ENCODE measurements at places on chromosomes 3 and 15.

DNA sequence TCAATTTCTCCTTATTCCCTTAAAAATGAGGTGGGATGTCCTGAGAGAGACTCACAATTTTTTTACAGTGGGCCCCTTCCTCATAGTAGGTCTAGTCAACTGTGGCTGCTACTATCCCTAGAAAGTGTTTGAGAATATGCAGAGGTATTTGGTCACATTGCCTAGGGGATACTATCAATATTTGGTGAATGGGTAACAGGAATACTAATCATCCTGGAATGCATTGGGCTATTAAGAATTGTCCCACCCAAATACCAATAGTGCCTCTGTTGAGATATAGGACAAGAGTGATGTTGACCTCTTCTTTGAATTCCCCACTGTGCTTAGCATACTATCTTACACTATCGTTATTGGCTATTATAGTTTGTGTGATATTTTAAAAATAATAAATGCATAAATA lies 389.4 kb downstream of the DIPK2A start:
- DNase-seq, result no peak

DNA sequence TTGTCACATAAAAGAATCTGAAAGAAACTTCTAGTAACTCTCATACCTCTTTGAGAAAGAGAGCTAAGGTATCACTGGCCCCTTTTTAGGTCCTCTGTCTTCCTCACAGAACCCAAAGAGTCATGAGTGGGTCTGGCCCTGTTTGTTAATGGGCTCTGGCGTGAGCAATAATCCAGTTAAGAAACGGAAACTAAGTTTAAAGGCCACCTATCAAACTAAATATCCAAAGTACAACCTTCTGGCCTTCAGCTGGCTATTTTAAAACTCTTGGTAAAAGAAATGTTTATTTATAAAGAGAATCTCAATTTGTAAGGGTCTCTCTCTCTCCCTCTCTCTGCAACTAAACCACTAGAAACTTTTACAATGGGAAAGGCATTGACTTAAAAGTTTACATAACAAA lies 71.0 kb upstream of the STRIT1 start:
- no peak for DNase-seq

- peak; percentile 69 for DNase-seq
Measured at GRCh38 chr3:151282921-151283320, 4.6 kb upstream of the P2RY14 start.

DNA sequence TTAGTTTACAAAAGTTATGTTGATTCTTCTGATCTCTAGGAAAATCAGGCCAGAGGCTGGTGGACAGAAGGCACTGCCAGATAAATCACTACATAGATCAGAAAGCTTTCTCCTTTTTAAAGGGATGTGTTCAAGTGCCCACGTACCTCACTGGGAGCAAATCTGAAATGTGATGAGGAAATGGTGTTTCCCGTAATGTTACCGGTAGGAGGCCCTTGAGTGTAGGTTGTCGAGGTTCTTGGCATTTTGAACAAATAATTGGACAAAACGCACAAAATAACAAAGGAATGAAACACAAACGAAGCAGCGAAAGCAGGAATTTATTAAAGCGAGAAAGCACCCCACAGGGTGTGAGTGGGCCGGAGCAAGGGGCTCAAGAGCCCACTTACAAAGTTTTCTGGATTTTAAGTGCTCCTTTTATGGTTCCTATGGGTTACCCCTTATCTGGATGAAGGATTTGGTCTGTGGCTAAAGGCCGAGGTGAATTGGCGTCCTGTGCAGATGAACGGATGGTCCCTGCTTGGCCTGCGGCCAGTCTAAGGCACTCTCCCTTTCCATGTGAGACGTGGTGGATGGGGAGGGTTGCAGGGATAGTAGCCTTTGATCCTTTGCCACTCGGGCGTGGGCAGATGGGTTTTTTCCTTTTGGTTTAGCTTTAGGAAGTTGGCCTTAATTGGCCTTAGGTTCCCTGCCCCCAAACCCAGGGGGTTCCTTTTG lies 1.0 kb downstream of the SNX1 start:
- DNase-seq, result no peak

DNA sequence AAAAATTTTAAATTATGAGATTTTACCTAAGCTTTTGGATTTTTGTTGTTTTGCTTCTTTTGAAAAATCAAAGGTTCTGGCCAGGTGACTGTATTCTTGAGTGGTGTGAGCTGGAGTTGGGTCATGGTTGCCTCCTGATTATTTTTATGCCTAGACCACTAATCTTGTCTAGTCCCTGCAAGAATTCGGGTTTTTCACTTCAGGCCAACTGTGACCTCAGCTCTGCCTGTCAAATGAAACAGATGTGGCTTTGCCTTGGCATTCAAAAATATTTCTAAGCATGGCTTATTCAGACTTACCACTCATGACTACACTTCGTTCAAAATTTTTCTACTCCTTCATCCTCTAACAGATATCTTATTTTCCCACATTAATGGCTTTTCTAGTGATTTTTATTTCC lies 25.4 kb upstream of the CDV3 start:
- DNase-seq, result no peak

- DNase-seq, result no peak
Measured at GRCh38 chr15:94125156-94125555, 106.2 kb upstream of the MCTP2 start.

GRCh38 chr3:44016818-44017217 lies 224.9 kb upstream of the TOPAZ1 start:
- DNase-seq, result no peak

- no peak for DNase-seq
Measured at GRCh38 chr3:195348426-195349115, 77.6 kb upstream of the XXYLT1 start.

GRCh38 chr3:113556946-113557335 lies 24.6 kb downstream of the SIDT1 start:
- DNase-seq, result no peak

DNA sequence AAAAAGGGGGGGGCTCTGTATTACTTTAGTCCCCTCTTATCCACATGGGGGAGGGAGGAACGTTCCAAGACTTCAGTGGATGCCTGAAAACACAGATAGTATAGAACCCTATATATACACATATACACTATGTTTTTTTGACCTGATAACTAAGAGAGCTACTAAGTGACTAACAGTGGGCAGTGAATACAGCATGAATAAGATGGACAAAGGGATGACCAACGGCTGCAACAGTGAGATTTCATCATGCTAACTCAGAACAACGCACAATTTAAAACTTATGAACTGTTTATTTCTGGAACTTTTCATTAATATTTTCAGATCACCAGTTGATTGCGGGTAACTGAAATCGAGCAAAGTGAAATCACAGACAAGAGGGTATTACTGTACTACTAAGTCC lies 7.3 kb downstream of the DCUN1D1 start:
- DNase-seq, result no peak

DNA sequence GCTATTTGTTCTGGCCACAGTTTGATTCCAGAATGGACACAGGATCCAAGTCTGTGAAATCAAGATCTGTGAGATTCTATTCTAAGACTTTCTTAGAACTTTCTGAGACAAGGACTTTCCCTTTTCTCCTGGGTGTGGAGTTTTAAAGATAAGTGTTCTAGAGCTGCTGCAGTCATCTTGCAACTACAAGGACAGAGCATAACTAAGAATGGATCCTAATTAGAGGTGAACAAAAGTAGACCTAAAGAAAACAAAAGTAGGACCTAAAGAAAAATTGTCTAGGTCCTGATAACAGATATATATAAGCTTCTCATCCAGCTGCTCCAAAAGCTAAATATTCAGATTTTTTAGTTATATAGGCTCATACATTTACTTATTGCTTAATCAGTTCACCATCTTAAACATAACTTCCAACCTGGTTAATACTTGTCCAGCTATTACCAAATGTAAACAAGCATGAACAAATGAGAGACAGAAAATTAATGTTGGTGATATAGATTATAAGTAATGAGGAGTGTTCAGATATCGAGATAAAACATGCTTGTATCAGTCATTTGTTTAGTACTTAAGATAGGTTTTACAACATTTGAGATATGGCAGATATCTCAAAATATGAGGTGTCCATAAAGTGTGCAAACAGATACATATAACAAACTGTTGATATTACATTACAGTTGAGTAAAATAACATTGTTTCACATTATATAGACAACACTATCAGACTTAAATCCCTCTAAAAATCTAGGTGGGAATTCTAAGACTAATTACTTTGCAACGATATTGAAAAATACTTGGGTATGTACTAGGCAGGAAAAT lies 75.1 kb downstream of the CD200 start:
- no peak for DNase-seq
